ENCODE measurements at places on chromosomes 11 and 22.

- DNase-seq: no peak
Measured at GRCh38 chr11:61787928-61788491, 4.4 kb downstream of the TMEM258 start.

- no peak for DNase-seq
Measured at GRCh38 chr11:38839071-38839470, 2241.0 kb upstream of the RAG2 start.

DNA sequence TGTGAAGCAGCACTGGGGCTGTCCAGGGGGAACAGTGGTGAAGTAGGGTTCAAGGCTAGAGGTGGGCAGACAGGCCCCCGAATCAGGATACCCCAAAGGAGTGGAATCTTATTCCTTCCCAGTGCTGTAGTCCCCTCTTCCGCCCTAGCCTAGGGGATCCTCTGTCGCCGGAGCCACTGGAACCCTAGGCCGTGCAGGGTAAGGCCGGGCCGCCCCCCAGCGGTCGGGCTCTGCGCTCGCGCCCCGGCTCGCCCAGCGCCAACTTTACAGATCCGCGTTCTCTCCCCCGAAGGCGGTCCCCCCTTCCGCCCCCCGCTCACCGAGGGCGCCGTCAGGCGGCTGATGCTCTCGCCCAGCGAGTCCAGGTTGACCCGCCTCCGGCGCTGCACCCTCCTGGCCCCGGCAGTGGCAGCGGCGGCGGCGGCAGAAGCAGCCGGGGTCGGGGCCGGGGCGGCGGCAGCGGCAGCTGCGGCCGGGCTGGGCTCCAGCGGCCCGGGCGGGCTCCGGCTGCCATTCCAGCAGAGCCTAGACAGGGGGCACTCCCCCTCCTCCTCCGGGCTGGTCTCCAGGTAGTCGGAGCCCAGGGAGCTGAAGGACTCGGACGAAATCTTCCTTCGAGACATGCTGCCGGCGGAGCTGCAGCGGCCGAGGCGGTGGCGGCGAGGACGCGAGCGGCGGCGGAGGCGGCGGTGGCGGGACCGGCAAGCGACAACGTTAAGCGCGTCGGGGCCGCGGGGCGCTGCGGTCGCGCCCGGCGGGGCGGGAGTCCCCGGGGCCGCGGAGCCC is 650 bp downstream of the GUCY1A2 start:
- DNase-seq: no peak

- no peak for DNase-seq
Measured at GRCh38 chr22:43262990-43263644, 76.2 kb upstream of the TTLL12 start.

- DNase-seq: no peak
Measured at GRCh38 chr22:19407649-19408606, 23.6 kb downstream of the HIRA start.

DNA sequence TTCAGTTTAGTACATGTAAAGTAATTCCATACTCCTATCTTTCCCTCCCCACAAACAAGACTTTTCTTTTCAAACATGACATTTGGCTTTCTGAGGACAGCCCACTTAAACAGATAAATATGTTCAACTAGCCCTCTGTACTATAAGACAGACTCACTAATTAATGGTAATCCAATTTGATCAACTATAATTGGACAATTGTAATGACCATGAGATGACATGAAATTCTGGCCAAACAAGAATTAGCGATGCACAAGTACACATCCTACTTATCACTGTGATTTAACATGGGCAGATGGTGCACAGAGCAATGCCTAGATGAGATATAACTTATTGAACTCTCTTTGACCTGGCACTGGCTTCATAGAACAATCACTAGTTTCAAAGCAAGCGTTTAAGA is 1033.7 kb upstream of the CCDC90B start:
- DNase-seq: no peak
